ENCODE measurements at places on chromosomes 13 and 19.

DNA sequence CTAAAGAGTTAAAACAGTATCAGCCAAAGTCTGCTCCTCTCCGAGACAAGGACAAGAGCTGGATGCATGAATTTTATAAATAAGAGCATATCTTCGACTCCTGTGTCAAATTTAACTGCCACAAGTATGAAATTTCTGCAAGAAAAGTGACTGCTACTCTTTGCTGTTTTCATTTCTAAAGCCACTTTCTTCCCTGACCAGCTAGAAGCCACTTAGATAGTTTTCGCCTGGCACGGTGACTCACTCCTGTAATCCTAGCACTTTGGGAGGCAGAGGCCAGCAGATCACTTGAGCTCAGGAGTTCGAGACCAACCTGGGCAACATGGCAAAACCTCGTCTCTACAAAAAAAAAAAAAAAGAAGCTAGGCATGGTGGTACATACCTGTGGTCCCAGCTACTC lies 61.3 kb downstream of the ENOX1 start:
- no peak for DNase-seq

- DNase-seq: no peak
Observed at GRCh38 chr19:30387311-30388115, 15.3 kb downstream of the ZNF536 start.

DNA sequence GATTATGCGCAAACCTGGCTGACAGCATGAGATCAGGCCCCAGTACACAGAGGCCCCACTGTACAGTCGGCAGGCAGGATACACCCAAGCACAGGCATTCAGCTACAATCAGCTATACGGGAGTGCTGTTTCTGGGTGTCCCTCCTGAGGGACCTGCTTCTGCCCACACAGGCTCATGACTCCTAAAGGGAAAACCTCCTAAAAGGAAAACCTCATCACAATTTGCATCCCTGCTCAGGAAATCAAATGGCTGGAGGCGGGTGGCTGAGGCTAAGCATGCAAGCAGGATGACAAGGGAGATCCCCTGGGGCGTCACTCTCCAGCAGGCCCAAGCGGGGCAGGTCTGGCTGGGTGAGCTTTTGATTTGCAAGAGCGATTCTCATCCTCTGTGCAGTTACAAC lies 99.8 kb downstream of the CRYL1 start:
- no peak for DNase-seq

DNA sequence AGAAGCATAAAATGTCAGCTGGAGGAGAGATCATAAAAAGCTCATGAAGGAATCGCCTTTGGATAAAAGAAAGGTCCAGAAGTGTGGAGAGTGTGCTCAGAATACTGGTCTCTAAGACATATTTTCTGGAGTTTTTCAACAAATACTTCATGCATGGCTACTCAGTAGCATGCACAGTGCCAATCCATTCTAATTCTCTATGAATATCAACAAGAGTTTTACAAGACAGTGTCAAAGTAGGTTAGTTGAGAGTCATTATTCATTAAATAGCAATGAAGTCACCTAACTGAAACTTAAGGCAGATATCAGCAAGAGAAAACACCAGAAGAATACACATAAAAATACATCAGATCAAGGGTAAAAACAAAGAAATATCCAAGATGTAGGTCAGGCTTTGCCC lies 1243.2 kb upstream of the SLC10A2 start:
- no peak for DNase-seq

Measured in right renal pelvis (tissue), 4 donors.